ENCODE measurements at places on chromosomes 6 and 20.

- DNase-seq, result peak; percentile 94
Observed at GRCh38 chr20:49676581-49677291, 36.9 kb downstream of the B4GALT5 start.

GRCh38 chr6:100463630-100464161, 1.0 kb downstream of the SIM1 start:
- DNase-seq, result no peak

- DNase-seq, result no peak
Observed at GRCh38 chr20:46995561-46996142, 101.0 kb downstream of the EYA2 start.

GRCh38 chr20:52747845-52748284, 224.3 kb upstream of the TSHZ2 start:
- DNase-seq, result peak; percentile 35

DNA sequence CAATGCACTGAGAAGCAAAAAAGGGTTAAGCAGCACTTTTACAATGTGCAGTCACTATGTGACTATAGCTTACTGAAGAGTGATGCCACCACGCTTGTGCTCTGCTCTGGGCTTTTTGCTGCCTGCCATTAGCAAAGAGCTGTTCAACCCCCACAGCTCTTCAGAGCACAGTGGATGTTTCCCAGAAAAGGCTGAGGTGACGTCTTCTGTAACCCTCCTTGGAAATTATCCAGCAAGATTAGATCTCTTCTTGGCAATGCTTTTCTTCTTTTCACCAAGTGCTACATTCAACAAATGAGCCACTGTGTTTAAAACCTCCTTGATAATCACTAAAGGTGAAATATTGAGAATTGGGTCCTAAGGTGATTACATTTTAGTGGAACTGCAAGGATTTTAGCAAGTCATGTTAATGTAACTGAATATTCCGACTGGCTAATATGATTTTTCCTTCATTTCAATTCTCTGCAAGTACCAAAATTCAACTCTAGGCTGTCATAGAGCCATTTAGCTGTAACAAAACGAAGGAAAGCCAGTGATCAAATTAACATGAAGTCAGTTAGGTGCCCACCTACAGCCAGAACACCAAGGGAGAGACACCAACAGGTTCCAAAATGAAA, 34.9 kb downstream of the ELOVL5 start:
- no peak for DNase-seq

DNA sequence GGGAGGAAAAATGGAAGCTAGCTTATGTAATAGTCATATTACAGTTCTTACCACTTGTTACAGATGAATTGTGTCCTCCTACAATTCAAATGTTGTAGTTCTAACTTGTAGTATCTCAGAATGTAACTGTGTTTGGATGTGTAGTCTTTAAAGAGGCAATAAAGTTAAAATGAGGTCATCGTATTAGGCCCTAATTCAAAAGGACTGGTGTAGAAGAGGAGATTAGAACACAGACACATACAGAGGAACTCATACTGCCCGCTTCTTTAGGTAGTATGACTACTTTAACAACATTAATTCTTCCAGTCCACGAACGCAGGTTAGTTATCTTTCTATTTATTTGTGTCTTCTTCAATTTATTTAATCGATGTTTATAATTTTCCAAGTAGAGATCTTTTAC, 46.5 kb upstream of the TPD52L1 start:
- no peak for DNase-seq

DNA sequence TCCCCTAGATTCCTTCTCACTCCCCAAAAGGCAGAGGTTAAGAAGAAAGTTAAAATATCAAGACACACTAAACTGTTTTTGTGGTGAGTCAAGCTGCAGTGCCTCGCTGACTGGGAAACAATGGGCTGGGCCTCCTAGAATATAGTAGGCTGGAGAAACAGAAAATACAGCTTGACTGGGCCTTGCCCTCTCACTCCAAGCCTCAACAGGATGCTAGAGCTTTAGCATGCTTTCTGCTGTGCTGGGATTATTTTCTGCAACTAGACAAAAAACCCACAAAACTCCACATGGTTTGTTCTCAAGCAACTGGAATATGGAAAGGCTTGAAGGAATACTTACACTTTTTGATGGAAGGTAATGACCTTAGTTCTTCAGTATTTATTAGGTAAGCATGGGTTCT, 27.9 kb downstream of the FOXO3 start:
- DNase-seq, result peak; percentile 38

GRCh38 chr6:167918548-167919278, 78.8 kb upstream of the KIF25 start:
- no peak for DNase-seq

GRCh38 chr6:149544646-149545257, 1.1 kb downstream of the PPIL4 start:
- DNase-seq, result no peak

DNA sequence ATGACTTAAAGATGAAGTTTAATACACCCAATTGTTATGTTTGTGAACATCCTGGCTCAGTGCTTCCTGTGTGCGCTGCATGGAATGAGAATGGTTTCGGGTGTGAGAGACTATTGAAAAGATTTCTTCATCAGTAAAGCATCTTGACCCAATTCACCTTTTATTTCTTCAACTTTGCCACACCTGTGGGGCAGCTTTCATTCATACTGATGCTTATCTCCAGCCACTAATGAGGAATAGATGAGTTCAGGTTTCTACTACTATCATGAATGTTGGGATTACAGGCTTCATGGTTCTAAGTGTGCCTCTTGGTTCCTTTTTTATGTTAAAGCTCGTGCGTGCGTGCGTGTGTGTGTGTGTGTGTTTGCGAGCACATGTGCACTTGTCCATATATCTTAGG, 373.7 kb upstream of the SOX4 start:
- no peak for DNase-seq

- no peak for DNase-seq
Observed at GRCh38 chr6:9830808-9831207, 584.1 kb downstream of the TFAP2A start.

DNA sequence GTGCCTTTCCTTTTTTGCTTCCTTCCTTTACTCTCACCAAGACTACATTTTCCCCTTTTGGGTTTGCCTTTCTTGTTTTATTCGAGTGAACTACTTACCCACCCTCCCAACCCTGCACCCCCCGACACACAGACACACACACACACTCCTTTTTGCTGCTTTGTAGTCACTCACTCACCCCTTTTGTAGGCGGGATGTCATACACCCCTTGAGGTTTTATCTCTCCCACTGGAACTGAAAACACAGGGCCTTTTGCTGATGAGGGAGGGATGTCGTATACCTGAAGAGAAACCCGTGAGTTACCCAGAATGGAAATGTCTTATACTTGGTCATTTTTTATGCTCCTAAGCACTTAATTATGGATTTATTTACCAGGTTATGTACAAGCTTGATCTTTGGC, 40.3 kb downstream of the NEDD9 start:
- DNase-seq, result no peak

DNA sequence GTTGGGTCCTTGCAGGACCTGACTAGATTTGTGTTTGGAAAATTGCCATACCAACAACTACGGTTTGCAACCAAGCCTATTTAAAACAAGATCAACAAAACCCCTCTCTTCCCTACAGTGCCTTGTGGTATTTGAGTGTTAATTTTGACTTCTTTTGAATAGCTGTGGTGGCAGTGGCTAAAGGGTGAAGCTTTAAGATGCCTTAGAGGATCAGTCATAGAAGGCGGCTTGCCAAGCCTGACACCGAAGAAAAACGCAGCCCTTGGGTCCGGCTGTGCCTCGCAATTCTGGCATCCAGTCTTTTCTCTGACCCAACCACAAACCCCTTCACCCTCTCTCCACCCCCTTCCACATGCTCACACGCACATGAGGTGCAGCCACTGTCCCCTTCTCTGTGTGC, 32.6 kb downstream of the BMP6 start:
- peak; percentile 38 for DNase-seq

DNA sequence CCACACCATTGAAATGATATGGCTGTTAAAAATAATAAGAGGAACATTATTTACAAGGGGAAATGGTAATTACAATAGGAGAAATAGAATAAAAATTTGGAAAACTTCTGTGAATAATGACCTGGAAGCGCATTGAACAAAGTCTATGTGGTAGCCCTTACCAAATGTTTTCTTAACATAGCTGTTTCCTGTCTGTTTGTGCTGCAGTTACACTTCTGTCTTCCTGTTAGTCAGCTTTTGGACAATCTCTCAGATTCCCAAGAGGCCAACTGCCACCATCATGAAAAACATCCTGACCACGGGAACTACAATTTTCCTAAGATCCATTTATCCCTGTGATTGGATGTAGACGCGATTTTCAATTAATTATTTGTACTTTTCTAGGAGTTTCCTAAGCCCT, 754.4 kb upstream of the MARCKS start:
- DNase-seq, result no peak

GRCh38 chr6:35669451-35670045, 19.2 kb downstream of the FKBP5 start:
- no peak for DNase-seq

GRCh38 chr6:157552820-157553485, 172.0 kb downstream of the ZDHHC14 start:
- DNase-seq, result no peak

GRCh38 chr6:150899231-150899630, 33.7 kb downstream of the MTHFD1L start:
- DNase-seq, result no peak

- DNase-seq, result no peak
Observed at GRCh38 chr6:169406804-169407203, 153.2 kb upstream of the THBS2 start.

GRCh38 chr6:155196911-155197310, 66.9 kb upstream of the CLDN20 start:
- no peak for DNase-seq

DNA sequence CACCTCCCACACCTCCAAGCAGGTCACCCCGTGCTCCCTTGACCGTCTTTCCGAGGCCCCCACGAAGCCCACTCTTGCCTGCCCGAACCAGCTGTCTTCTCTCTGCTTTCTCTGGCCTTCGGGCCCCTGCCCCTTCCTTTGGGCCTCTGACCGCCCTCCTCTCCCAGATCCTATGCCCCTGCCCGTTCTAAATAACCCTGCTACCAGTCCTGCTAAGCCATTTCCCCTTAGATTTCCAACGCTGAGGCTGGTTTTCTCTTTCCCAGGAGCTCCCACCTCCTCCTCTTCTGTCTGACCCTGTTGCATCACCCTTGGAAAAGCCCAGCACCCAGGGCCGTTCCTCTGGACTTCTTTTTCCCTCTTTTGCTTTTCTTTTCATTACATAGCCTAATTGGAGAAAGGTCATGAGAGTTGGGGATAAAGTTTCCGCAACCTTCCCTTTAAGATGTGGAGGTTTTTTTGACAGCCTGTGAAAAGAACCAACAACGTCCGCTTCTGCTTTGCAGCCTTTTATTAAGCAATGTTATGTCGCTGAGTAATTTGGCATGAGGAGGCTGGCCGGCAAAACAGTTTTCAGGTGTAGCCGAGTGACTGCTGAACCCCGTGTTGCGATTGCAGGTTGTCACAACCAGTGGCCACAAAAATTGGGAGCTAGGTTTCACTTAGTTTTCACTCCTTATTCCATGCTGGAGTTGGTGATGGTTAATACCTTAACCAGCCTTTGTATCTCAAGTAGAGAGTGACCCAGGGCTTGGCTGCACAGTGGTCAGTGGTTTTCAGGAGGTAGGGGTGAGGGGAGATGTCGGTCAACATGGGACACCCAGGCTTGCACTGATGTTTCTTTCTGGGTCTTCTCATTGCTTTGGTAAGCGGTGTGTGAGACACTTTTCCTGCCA, 970 bp downstream of the BLTP3A start:
- DNase-seq, result peak; percentile 66

- no peak for DNase-seq
Observed at GRCh38 chr6:149492798-149493343, 8.1 kb upstream of the ZC3H12D start.

GRCh38 chr6:108254433-108255410, 6.1 kb downstream of the SNX3 start:
- DNase-seq, result no peak

DNA sequence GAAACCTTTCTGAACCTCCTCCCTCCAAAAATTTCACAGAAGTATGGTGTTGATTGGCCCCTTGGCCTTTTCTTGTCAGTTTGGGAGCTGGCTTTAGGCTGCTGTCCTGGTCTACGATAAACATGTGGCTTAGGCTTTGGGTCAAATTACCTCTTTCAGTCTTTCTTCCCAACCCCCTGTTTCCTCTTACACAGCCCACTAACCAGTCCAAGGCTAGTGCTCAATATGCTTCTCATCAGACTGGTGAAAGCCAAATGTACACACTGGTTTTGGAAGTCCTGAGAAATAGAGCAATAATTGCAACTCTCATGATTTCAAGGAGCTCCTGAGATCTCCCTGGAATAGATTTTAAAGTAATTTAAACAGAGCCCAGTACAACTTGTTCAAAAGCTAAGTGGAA, 933.7 kb upstream of the GJE1 start:
- DNase-seq, result no peak

DNA sequence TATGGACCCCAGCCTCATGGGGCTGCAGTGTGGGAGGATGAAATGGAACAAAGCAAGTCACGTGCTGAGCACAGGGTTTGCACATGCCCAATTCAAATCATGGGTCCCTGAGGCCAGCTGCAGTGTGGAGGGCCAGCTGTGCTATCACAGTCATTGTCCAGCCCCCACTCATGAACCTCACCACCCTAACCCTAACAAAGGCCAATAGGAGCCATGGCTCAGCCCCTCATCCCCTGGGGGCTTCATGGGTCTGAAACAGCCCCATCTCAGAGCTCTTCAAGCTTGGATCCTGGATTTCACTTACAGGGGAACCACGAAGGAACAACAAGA, 125.6 kb upstream of the MAFB start:
- DNase-seq, result no peak

DNA sequence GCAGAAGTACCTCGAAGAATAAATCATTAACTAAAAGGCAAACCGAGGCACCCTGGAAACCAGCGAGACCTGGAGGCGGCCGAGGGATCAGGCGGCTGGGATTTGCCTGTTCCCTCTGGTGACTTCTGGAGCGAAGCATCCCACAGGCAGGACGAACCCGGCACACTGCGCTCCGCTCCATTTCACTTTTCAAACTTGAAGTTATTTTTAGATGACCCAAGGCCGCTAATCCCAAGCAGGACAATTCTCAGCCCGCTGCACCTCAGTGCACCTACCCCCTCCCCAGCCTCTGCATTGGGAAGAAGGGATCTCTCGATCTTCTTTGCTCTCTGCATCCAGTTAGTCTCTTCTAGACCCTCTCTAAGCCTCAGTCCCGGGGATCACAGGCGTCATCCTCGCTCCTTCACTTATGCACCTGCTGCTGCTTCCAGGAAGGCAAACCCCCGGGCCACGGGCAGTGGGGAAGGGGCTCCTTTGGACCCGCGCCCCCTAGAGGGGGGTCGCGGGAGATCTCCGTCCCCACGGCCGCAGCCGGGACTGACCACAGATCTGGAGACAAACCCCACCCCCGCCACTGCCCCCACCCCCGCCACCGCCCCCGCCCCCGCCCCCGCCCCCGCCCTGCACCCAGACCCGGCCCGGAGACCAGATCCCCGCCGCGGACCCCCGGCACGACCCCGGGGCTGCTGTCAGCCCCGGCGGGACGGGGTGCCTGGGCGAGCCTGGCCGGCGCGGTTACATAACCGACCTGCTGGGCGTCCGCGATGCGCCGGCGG, 636 bp downstream of the RCAN2 start:
- no peak for DNase-seq

- DNase-seq, result no peak
Observed at GRCh38 chr20:5170341-5170740, 43.5 kb downstream of the CDS2 start.

GRCh38 chr6:149275621-149276020, 41.9 kb upstream of the TAB2 start:
- no peak for DNase-seq

- DNase-seq, result no peak
Observed at GRCh38 chr6:43609402-43609801, 19.7 kb downstream of the GTPBP2 start.
